ENCODE measurements at places on chromosomes 4 and X.

DNA sequence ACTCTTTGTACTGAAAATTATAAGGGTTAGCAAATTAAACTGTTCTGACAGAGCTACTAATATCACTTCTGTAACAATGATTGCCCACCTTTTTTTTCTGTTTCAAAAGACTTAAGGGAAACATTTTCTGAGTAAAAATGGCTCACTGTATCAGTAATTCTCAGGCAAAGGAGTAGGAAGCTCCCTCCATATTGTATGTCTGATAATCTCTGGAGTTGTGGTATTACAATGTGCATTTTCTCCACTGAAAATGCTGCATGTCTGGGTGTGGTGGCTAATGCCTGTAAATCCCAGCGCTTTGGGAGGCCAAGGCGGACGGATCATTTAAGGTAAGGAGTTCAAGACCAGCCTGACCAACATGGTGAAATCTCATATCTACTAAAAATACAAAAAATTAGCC lies 4.4 kb upstream of the STAP1 start:
- no peak for DNase-seq

DNA sequence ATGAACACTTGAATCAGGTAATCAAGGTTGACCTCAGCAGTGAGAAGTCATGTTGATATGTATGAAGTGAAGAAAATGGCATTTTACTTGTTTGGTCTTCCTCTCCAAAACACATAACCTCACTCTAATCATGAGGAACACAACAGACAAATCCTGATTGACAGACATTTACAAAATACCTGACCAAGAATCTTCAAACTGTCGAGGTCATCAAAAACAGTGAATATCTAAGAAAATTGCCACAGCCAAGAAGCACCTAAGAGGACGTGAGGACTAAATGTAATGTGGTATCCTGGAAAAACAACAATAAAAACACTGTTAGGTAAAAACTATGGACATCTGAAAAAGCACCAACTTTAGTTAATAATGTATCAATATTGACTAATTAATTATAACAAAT lies 129.5 kb upstream of the MAGEB18 start:
- no peak for DNase-seq

DNA sequence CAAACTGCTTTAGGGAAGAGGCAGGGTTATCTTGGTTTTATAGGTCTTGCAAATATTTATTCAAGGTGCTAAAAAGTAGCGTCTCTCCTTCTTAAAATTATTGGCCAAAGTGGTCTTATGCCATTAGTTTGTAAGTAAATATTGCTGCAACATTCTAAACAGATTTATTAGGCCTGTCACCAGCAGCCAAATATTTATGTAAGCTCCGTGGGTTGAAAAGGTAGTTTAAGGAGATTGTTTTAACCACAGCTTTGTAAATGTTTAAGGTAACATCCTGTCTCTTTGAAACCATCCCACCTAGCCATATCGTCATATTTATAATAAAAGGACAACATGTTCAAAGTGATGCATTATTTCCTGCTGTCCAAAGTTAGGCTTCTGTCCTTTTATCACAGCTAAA lies 210.1 kb upstream of the LNX1 start:
- DNase-seq, result no peak

- no peak for DNase-seq
Observed at GRCh38 chrX:77436271-77436670, 10.9 kb upstream of the FGF16 start.

GRCh38 chrX:153491351-153491914 lies 3.3 kb upstream of the BGN start:
- no peak for DNase-seq

GRCh38 chrX:40154250-40154852 lies 56.6 kb upstream of the BCOR start:
- no peak for DNase-seq

- no peak for DNase-seq
Observed at GRCh38 chrX:80917919-80918318, 108.2 kb upstream of the BRWD3 start.

- no peak for DNase-seq
Observed at GRCh38 chr4:143391261-143391660, 54.6 kb downstream of the GAB1 start.

DNA sequence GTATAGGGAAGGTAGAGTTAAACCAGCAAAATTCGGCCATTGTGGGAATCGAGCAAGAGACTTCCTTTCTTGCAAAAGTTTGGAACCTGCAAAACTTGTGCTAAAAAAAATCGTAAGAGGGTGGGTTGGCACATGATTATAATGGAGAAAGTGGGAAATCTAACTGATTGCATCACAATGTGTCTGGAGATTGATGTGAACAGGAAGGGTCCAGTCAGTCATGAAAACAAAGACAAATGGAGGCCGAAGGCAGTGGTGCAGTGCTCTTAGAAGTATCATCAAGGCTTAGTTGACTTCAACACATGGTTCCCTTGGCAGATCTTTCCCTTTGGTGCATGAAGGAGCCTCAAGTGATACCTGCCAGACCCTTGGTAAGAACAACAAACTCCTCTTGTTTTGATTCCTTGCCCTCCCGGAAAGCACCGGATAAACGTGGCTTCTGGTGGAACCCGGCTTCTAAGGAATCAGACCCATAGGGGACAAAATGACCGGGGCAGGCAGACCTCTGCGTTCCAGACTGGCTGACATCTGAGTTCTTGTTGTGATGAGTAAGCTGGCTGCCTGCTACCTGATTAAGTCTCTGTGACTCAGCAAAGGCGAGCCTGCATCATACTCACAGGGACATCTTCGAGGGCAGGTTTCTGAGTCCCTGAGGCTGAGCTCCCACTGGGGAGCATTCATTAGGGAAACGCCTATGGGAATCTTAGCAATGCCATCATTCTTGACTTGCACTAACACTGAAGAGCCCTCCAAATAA lies 87.7 kb upstream of the MAP3K15 start:
- DNase-seq, result peak; percentile 39

DNA sequence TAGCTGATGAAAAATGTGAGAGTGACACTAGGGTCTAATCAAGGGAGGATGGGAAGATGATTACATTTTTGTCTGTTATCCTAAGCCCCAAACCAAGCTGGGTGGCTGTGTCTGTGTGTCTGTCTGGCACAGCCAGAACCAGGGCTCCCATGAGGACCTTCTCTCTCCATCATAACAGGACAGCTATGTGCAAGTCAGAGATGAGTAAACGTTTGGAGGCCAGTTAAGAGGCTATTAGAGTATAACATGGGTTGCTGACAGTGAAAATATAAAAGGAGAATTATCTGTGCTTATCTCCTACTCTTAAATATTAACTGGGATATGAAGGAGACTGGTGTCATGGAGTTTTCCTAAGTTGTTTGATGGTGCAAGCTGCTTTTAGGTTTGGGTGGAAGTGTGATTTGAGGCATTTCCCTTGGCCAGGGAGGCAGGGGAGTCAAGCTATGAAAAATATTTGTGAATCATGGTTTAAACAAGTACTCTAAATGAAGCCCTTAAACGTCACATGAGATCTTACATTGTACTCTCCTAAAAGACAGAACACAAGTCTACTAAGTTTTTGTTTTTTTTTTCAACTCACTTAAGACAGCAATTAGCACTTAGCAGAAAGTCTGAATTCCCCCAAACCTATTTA lies 156.2 kb downstream of the ENOX2 start:
- DNase-seq, result no peak

Data from HCT116 (cell line).